ENCODE measurements at places on chromosomes 3 and 15.

- DNase-seq = no peak
These were observed 5.2 kb upstream of the TOPAZ1 start for GRCh38 chr3:44236485-44236908.

GRCh38 chr15:89088605-89089315 is 504 bp downstream of the ABHD2 start:
- no peak for DNase-seq

DNA sequence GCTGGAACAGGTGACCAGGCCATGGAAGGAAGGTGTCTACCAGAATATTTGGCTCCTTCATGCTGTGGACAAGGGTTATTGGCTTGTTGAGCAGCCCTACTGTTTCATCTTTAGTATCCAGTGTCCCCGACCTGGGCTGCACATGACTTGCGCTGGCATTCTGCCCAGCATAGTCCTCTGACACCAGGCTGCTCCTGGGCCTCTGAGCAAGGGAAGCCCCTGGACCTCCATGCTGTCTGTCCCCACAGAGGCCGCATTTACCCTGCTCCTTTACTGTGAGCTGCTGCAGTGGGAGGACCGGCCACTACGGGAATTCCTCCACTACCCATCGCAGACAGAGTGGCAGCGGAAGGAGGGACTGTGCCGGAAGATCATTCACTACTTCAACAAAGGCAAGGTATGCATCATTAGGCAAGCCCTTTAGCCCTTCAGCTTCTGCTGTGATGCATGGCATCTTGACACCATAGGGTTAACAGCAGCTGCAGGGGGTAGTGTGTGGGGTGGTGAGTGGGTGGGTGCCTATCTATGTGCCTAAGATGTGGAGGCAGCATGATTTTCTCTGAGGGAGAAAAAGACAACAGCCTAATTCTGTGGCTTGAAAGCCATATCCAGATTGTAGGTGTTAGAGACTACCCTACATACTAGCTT is 44.0 kb upstream of the MANF start:
- DNase-seq = no peak

GRCh38 chr15:85463276-85463892 is 83.0 kb downstream of the AKAP13 start:
- DNase-seq = no peak

GRCh38 chr3:169227911-169228310 is 435.6 kb downstream of the MECOM start:
- DNase-seq = peak; percentile 35

GRCh38 chr15:66805202-66805885 is 103.3 kb downstream of the SMAD6 start:
- no peak for DNase-seq

DNA sequence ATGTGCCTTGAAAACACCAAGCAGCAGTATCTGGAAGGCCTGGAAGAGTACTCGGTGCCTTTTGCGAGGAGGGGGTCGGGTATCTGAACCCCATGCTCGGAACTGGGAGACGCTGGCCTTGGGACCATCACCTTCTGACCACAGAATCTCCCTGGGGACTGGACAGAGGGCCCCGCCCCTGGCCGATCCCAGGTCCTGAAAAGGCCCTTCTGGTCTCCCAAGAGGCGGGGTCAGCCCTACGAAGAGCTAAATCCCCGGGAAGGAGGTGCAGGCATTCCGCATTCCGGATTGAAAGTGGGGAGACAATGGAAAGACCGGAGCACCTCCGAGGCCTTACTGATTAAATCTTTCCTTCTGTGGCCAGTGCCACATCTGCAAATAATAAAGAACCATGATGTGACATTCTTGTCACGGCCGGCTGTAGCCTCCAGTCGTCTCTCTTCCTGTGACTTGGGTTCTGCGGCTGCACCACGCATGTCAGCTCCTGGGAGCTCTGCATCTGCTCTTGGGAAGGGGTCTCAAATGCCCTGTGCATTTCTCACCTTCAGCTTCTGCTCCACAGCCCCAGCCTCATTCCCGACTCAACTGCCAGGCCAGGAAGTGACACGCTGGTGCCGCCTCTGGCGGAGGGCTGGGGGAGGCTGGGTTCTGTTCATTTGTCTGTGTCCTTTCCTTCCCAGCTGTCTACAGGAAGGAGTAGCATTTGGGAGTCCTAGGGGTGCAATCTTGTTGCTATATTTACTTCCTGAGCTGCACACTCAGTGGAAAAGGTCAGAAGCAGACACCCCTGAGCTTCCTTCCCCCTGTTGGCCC is 173.5 kb downstream of the KLF13 start:
- no peak for DNase-seq

- no peak for DNase-seq
These were observed 7.5 kb downstream of the VPS13C start for GRCh38 chr15:62052713-62053112.

DNA sequence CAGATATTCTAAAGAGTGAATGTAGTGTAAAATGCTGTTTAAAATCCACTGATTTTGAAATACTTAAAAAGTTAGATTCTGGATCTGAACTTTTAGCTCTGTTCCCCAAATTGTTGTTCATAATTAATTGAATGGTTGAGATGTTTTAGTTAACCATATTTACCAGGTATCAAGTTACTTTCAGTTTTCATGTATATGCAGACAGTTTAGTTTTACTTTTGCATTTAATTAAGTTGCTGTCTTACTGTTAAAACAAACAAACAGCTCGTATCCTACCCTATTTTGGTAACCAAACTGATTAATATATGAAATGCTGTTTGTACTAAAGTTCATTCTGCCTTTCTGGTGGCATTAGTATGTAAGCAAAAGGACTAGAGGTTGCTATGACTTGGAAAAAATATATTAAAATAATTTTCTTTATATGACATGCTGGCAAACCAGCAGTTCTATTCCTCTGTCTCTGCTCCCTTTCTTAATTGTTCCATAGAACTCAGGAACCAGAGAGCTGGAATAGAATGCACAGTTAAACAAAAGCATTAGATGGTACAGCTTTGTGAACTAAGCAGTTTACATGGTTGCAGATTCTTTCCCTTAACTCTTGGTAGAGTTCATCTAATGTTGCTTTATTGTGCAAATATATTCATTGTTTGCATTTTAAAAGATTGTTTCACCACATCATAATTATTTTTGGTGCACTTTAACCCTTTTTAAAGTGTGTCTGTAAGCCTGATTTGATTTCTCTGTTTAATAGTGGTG is 39.5 kb upstream of the SCAANT1 start:
- DNase-seq = no peak

- no peak for DNase-seq
These were observed 413.9 kb downstream of the RBMS3 start for GRCh38 chr3:29694783-29695182.

DNA sequence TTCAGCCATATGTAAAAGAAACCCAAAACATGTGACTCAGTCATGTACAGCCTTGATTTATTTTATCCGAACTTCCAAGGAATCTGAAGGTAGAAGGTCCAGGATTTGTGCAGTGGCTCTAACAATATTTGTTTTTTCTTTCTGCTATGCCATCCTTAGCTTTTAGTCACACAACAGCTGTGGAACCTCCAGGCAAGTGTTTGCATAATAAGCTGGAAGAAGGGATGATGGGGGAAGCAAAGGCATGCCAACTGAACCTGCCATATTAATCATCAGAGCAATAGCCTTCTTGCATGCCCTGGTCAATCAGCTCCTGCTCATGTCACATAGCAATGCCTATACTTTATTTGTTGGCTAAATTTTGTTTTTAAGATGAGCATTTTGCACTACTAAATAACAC is 444.7 kb upstream of the ARPP21 start:
- DNase-seq = no peak

DNA sequence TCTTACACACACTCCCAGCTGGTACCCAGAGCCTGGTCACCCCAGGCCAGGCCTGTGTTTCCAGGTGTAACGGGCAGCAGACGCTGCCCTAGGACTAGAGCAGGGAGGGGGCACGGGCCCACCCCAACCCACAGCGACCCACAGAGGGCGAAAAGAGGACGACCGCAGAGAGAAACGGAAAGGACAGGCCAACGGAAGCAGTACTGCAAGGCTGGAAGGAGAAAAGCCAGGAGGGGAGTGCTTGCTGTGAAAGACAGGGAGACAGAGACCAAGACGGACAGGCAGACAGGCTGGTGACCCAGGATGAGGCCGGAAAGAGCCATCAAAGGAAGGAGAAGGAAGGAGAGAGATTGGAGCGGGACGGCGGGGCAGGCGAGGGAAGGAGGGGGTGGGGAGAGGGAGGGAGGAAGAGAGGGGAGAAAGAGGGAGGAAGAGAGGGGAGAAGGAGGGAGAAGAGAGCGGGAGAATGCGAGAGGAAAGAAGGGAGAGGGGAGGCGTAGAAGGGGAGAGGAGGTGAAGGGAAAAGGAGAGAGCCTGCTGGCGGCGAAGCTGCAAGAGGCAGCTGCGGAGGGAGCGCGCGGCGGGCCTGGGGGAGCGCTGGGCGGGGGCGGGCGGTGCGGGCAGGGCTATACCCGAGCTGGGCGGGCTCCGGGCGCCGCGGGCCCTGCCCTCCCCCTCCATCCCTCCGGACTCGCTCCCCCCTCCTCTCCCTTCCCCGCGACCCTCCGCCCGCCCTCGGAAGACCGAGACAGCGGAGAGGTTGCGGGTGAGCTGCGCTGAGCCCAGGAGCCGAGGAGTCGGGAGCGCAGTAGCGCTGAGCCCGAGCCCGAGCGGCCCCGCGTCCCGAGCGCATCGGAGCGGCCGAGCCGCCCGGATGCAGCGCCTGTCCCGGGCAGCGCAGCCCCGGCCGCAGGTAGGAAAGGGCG is at the start of gene SLC6A1:
Gene SLC6A1 (plus strand): TSS at position 732 of the 926 bp plus-strand sequence. CDS start 24,464 bp downstream, outside the sequence.
- no peak for DNase-seq

- no peak for DNase-seq
These were observed 37.8 kb upstream of the SCN5A start for GRCh38 chr3:38687321-38687720.

GRCh38 chr15:94456226-94456625 is 224.9 kb downstream of the MCTP2 start:
- DNase-seq = no peak

- DNase-seq = no peak
These were observed 13.7 kb downstream of the PXK start for GRCh38 chr3:58346368-58346767.

- no peak for DNase-seq
These were observed 22.2 kb downstream of the MESD start for GRCh38 chr15:80967451-80967850.

GRCh38 chr3:141682921-141683320 is 55.2 kb upstream of the RNF7 start:
- no peak for DNase-seq

DNA sequence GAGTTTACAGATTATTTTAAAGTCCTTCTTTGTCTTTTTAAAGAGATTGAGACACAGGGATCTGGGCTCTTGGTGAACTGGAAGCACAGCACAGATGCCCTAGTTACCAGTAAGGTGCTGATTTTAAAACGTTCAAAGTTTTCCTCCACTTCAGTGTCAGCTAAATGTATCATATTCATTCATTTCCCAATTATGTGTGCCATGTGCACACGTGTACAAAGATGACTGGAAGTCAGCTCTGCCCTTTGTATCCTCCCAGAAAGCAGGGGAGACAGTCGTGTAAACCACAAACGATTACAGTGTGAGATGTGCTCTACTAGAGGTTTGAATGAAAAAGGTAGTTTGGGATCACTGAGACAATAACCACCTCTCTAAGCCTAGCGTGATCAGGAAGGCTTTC is 730 bp downstream of the ZKSCAN7 start:
- DNase-seq = no peak

GRCh38 chr3:133964547-133964946 is 65.2 kb downstream of the SLCO2A1 start:
- DNase-seq = no peak

GRCh38 chr15:99511531-99511865 is 54.3 kb upstream of the MEF2A start:
- DNase-seq = no peak

DNA sequence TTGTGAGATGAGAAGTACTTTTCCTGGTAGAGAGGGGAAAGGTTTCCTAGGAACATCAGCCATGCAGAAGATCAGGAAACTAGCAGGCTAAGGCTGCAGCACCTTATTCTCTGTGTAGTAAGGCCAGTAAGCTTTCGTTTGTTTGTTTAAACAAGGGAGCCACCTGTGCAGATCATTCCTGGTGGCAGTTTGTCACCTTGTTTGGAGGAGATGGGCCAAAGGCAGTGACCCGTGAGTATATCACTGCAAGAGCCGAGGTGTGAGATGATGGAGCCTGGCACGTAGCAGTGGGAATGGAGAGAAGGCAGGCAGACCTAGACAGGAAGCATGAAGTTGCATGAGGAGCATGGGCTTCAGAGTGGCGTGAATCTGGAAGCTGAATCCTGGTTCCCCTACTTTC is 19.6 kb downstream of the ATG7 start:
- DNase-seq = no peak

- no peak for DNase-seq
These were observed 136.3 kb downstream of the LRRK1 start for GRCh38 chr15:101055411-101055810.

GRCh38 chr3:188534633-188535032 is 380.7 kb downstream of the LPP start:
- DNase-seq = no peak

- DNase-seq = no peak
These were observed 108.1 kb upstream of the RNF7 start for GRCh38 chr3:141629976-141630375.

DNA sequence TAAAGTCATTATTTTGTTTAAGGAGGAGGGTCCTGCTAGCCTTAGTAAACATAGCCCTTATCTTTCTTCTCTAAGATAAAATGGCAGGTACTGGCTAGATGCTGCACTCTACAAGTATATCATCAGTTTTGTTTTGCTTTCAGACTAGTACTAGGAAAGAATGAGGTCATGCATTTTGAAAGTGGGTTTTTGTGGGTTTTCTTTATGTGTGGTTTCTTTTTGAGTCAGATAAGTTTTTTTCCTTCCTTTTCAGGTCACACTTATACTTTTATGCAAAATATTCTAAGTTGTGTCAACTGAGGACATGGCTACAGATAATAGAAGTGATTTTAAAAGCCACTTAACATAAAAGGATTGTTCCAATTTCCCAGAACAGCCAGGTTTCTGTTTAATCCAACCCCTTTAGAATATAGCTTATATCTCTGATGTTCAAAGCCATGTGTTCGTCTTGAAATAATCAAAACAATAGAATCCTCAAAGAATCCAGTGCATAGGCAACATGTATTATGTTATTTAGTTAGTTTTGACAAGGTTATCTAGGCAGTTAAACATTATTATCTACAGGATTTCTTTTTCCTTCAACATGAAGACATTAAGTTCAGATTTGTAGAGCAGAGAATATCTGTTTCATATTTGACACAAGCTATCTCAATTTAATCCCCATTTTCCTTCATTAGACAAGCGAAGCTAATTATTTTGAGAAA is 406.2 kb downstream of the RBMS3 start:
- no peak for DNase-seq

GRCh38 chr15:89704411-89704810 is 13.8 kb downstream of the WDR93 start:
- DNase-seq = no peak

DNA sequence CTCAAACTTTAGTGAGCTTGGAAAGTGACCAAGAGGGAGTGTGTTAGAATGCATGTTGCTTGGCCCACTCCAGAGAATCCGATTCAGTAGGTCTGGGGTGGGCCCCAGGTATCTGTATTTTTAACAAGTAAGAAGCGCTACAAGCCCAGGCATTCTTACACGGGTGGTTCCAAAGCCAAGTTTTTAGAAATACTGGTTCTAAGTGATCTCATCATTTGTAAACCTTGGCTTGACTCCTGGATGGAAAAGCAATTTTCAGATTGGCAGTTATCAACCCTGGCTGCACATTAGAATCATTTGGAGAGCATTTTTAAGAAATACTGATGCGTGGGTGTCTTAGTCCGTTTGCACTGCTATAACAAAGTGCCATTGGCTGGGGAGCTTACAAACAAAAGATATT is 27.3 kb upstream of the ST8SIA2 start:
- no peak for DNase-seq
